ENCODE measurements at places on chromosomes 3 and 15.
A peak's percentile ranks its signal among the peaks of the same experiment; 100 is the strongest.

DNA sequence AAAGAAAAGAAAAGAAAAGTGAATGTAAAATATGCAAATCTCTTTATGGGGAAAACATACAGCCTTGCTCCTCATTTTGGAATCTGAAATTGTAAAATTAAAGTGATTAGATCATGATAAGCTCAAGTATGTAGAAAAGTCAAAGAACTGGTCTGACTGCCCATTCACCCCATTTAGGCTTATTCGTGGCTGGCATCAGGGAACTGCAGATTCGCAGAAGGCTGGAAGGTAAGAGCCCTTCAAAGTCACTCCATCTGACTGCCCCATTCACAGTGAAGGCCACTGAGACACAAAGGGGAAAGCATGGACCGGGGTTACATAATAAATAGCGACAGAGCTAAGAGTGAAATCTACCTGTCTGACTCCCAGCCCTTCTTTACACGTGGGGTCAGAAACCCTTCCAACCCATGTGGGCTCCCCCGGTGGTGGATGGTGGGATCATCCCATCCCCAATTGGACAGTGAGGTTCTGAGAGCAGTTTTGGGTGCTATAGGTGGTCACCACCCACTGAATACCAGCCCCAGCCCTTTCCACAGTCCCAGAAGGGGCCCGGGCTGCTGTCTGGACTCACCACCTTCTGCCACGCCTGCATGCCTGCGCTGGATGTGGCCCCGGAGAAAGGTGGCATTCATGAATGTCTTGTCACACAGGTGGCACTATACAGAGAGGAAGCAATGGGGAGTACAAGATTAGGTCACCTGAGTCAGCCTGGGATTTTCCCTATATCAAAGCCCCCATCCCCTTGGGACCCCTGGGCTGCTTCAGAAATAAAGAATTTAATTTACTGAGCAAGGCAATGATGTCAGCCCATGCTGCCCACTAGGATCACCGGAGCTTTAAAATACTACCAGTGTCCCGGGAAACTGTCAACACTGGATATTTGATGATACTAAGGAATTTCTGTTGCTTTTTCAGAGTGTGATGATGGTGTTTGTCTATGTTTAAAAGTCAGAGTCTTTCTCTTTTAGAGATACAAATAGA is 17.9 kb downstream of the DZIP1L start:
- DNase-seq, result no peak

DNA sequence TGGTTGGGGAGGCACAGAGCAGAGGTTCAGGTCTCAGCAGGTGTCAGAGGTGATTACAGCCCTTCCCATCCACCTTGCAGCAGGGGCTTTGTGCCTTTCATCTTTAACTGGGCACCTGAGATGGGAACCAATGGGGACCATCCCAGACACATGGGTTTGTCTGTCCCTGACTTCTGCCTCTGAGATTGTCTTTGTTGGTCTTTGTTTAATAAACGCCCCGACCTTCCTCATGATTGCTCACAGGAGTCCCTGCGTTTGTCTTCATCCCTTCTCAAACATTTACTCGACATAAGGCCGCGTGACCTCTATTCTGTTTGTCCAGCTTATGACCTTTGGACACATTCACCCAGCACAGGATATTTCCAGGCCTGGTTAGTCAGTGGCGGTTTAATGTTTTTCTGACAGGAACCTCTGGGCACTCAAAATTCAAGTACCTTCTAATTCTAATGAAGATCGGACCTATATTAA is 5.9 kb downstream of the ZSCAN2 start:
- DNase-seq, result no peak

- DNase-seq, result no peak
Measured at GRCh38 chr15:59317211-59317610, 55.5 kb downstream of the MYO1E start.

DNA sequence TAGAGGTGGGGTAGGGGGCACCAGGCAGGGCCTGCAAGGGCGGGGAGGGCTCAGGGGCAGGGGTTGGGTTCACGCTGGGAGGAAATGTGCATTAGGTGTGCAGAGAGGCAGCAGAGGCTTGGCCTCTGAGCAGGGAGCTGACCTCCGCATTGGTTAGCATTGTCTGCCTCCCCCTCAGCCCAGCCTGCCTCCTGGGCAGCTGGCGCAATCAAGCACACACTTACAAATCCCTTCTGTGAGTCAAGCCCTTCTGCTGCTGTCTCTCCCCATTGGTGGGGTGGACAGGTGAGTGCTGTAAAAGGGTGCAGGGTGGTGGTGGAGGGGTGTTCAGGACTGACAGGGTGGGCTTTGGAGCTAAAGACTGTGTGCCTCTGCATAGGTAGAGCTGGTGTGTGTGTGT is 9.3 kb downstream of the LOXL1 start:
- DNase-seq, result peak; percentile 30

- DNase-seq, result no peak
Measured at GRCh38 chr15:78061963-78062427, 15.5 kb downstream of the TBC1D2B start.

- no peak for DNase-seq
Measured at GRCh38 chr15:67801926-67802914, 23.1 kb upstream of the SKOR1 start.

DNA sequence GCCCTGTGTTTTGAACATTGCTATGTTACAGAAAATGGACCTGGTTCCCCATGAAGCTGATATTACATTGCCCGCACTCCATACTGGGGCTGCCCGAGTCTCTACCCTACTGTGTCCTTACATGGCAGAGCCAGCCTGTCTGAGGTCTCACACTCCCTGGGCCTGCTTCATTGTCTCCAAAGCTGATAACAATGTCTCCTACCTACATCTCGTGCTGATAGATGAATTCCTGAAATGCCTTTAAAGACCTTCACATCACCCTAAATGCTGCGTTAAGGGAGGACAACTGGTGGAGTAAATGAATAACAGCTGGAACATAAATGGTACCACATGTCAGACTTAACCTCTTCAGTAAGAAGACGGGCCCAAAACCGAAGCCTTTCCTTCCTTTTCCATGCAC is 62.9 kb upstream of the PTX3 start:
- DNase-seq, result no peak

GRCh38 chr15:97890307-97890706 is 70.2 kb upstream of the ARRDC4 start:
- no peak for DNase-seq

DNA sequence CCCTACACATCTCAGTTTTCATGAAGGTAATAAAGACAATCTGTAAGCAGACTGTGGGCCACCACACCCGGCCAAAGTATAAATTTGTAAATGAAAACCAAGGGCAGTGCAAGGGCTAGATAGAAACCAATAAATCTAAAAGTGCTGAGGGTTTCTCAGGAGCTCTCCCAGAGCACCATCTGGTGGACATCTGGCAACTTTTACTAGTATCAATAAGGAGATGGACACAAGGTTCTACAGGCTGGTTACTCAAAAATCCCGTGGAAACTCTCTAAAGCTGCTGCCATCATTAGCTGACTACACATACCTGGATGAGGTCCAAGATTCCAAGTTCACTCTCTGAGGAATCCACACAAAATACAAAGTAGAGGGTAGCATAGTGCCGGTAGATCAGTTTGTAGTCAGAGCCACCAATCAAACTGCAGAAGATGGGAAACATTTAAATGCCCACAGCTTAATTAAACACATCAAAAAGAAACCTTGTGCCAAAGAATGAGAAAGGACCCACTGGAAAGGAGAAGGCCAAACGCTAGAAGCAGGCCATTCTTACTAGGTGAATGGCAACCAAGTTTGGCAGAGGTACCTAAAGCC is 5.5 kb downstream of the AP3S2 start:
- DNase-seq, result no peak

Measured in NCI-H510A (cell line).